ENCODE measurements at places on chromosomes 11 and 22. TPM values are rescaled to one million over a fixed set of nuclear protein-coding genes. Genes with fewer than 3 reads are reported as not detected.

The SMIM35 gene
- not detected for total RNA-seq

The ANO3 gene
- 0.33 TPM for total RNA-seq

The APOL1 gene
- total RNA-seq: 57.9 TPM

The C11orf42 gene
- not detected for total RNA-seq

The FAM227A gene
- 1.2 TPM for total RNA-seq

The RAB3IL1 gene
- total RNA-seq: 19.2 TPM

The MYBPC3 gene
- total RNA-seq: not detected

The BIK gene
- total RNA-seq: not detected

The SEC14L2 gene
- 12.7 TPM for total RNA-seq

The PIWIL4 gene
- 4.1 TPM for total RNA-seq

The SLC37A4 gene
- 12.8 TPM for total RNA-seq

The RAB39A gene
- not detected for total RNA-seq

The SLC22A9 gene
- not detected for total RNA-seq

The MICAL3 gene
- total RNA-seq: 18.9 TPM

The MS4A3 gene
- not detected for total RNA-seq

The CTSW gene
- total RNA-seq: not detected

The OR8G1 gene
- total RNA-seq: 0.17 TPM

The MDK gene
- total RNA-seq: 35.8 TPM

The MS4A4A gene
- under 0.01 TPM for total RNA-seq

The CASP5 gene
- not detected for total RNA-seq

The CBLIF gene
- not detected for total RNA-seq

The TMEM25 gene
- 22.7 TPM for total RNA-seq

The ADAMTS8 gene
- 8.9 TPM for total RNA-seq

The TIMP3 gene
- 614 TPM for total RNA-seq

The HORMAD2 gene
- not detected for total RNA-seq

The SNX32 gene
- 1.2 TPM for total RNA-seq
